Renal cortex interstitium (tissue), 15 donors: ENCODE measurements at places on chromosomes 5 and 9.

DNA sequence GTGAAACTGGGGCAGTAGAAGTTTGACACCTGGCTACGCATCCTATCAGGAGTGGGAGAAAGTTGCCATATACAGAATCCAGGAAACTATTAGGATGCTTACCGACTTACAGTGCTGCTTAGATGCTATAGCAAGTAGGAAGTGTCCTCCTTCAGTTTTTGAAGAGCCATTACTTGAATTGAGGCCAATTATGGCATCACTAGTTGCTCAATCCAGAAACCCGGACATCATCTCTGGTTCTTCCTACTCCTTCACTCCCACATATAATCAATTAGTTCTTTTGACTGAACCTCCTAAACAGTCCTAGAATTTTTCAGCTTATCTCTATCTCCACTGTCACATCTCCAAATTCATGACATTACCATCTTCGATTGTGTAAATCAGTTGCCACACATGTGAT lies 41.8 kb upstream of the UGCG start:
- DNase-seq: no peak

GRCh38 chr9:107999890-108000289 lies 510.3 kb upstream of the KLF4 start:
- no peak for DNase-seq

GRCh38 chr5:142106061-142106460 lies 2.5 kb upstream of the NDFIP1 start:
- DNase-seq: no peak

- DNase-seq: no peak
These were observed 125.5 kb upstream of the RASGRF2 start for GRCh38 chr5:80834710-80835109.

- DNase-seq: no peak
These were observed 574.1 kb downstream of the ACTL7B start for GRCh38 chr9:108281696-108282095.

- DNase-seq: no peak
These were observed 182.7 kb downstream of the SMC2 start for GRCh38 chr9:104276709-104277245.

DNA sequence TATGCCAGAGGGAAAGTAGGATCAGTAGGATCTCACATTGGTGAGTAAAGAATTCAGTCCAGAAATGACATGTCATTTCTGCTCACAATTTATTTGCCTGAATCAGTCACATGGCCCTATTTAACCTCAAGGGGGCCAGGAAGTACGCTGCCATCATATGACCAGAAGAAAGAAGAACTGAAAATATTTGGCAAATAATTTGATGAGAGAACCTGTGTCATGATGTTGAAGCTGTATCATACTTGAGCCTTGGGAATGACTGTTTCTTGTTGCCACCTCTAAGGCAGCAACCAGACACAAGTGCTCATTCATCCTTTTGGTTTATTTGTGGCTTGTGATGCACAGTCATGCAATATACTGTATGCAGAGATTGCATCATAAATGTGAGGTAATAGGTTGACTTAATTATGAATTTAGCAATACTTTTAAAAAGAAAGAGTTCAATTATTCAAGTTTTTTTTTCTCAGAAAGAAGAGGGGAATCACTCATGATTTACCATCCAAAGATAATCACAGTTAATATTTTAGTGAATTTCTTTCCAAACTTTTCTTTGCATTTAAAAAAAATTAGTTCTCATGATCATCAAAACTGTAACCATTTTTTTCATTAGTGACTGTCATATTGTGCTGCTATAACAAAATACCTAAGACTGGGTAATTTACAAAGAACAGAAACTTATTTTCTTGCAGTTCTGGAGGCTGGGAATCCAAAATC lies 8.2 kb upstream of the ZFYVE16 start:
- no peak for DNase-seq

DNA sequence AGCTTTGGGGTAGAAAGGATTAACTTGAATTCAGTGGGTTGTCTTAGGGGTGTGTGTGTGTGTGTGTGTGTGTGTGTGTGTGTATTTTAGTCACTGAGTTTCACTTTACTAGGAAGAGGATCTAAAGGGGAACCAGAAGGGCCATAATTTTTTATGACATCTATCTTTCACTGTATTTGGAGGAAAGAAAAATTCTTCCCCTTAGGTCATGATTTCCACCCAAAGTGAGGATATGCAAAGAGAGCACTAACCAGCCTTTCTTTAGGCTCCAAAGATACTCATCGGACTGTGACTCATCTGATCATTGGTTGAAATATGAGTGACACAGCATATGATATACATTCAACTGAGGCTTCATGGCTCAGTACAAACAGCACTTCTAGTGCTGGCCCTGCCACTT lies 75.2 kb upstream of the RASGRF2 start:
- DNase-seq: no peak

- no peak for DNase-seq
These were observed 183.7 kb downstream of the PDE4D start for GRCh38 chr5:59709846-59710245.

DNA sequence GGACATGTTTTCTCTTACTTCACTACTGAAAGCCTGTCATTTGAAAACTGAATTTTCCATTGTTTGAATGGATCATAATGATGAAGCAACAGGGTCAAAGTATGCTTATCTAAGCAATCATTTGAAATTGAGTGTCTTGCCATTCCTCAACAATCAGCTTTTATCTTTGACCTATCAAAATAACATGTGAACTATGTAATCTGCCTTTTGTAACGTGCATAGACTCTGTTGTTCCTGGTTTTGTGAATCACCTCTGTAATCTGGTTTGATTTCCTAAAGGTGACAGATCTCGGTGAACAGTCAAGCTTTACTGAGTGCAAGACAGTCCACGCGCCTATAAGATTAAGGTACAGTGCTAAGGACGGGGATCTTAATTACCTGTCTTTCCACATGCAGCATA lies 3.3 kb downstream of the MEF2C start:
- DNase-seq: no peak

DNA sequence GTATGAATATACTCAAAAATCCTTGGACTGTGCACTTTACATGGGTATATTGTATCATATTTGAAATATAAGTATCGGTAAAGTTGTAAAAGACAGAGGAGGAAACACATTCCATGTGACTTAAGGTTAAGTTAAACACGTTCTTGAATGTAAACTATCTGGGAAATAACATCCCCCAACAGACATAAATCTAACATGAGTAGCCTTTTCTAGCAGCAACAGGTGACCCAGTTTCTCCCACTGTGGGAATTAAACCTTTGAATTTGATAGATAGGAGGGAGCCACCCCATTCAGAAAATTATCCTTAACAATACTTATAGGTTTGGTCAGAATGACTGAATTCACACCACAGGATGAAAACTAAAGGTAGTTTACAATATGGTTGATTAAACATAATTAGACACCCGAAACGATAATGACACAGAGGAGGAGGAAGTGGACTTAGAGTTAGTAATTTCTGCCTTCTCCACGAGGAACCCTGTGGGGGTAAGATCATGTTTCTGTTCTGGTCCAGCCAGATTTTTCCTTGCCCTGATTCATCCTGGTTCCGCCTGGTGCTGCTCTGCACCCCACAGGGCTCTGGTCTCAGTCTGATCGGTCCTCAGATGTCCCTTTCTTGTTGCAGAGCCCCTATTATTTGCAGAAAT lies 84.6 kb upstream of the DNAH5 start:
- DNase-seq: no peak

DNA sequence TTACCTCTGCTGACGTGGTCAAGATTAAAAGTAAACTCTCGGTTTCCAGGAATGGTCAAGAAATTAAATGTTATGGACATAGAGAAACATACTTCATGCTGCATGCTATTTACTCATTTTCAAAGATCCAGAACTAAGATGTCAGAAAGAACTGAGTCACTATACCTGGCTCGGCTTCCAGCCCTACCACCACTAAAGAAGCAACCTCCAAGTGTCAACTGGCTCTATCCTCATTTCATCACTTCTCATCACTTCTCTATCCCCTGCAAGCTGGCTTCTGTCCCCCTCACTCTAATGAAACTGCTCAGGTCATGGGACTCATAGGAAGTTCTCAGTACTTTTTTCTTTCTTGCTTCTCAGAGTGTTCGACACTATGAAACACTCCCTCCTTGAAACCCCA lies 116.2 kb downstream of the CDK5RAP2 start:
- no peak for DNase-seq

DNA sequence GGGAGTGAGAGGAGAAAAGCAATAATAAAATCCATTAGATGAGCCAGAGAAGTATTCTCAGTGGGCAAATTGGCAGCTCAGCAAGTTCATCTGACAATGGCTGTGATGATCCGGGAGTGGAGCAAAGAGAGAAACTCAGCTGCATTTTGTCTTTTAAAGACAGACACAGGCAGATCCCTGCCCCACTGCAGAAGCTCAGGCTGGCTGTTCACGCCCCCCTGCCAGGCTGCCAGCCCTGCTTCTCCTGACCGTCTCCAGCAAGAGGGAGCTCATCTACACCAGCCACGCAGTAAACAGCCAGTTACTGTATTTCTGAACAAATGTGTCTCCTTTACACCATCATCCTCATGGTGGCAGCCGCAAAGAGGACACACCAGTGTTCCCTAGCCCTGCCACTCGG lies 114.3 kb upstream of the SARDH start:
- no peak for DNase-seq

DNA sequence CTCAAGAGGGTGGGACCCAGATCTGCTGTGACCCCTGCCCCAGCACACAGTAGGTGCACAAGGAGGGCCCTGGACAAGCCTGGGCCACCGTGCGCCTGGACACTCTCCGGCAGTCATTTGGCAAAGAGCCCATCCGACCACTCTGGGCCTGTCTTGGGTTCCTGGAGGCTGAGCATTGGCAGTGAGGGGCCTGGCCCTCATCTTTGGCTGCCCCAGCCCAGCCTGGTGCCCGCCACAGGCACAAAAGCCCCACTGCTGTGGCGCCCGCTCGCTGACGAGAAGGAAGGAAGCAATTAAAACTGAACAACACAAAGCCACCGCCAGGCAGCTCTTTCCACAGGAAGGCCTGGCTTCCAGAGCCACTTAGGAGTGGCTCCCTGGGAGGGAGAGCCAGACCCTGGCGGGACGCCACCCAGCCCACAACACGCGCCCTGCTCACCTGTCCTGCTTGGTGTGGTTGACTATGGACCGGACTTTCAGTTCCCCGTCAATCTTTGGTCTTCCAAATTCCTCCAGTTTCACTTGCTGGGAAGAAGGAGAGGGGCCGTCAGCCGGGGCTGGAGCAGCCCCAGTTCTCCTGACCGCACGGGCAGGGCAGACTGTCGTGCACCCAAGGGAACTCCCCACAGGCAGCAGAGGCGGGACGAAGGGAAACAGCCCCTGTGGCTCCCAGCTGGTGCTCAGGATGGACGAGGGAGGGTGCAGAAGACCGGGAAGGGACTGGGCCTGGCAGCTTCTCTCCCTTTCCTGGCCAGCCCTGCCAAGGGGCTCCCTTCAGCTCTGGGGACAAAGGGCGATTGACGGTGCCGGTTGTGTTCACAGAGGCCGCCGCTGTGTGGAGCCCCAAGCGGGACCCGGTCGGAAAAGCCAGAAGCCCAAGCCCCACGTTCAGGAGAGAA lies 50.9 kb upstream of the SARDH start:
- DNase-seq: no peak

DNA sequence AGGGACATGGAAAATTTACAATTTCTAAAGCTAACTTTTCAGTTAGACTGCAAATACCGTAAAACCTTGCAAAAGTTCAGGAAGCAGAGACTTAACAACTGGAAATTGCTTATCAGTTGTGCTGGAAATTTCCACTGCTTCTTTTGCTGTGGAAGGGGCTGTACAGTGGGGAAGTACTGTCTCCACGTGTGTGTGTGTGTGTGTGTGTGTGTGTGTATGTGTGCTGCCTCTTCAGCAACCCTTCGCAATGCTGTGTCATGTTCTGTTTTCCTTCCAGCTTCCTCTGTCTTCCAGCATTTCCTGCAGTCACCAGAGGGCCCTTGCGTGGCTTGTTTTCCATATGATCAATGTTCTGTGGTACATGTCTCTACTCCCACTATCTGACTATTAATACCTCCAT lies 87.5 kb upstream of the RANBP3L start:
- DNase-seq: no peak

- DNase-seq: no peak
These were observed 546 bp downstream of the DNAJB5 start for GRCh38 chr9:34989946-34990635.

GRCh38 chr9:134455021-134455471 lies 128.8 kb downstream of the RXRA start:
- DNase-seq: no peak

- DNase-seq: no peak
These were observed 160.4 kb upstream of the PHYKPL start for GRCh38 chr5:178392931-178393394.

DNA sequence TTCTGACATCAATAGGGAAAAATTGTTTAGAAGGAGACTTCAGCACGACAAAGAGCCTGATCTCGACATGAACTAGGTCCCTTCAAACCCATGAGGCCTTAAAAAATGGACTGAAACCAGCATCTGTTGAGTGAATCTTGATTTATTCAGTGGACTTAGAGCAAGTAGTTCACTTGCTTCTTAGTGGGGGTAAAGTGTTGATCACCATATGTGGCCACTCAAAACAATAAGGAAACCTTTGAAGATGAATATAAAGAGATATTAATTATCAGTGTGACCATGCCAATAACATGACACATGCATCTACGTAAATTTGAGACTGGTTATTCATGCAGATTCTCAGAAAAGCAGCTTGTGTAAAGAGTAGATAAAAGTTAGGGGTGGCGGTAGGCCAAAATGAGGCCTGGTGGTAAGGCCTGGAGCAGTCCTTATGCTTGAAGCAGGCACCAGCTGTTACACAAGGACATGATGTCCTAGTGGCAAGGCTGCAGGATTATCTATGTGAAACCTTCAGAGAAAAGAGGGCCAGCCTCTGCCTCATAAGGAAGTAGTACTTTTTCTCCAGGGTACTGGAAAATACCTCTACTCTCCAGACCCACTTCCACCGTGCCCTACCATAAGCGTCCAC lies 61.3 kb downstream of the S1PR3 start:
- DNase-seq: no peak

DNA sequence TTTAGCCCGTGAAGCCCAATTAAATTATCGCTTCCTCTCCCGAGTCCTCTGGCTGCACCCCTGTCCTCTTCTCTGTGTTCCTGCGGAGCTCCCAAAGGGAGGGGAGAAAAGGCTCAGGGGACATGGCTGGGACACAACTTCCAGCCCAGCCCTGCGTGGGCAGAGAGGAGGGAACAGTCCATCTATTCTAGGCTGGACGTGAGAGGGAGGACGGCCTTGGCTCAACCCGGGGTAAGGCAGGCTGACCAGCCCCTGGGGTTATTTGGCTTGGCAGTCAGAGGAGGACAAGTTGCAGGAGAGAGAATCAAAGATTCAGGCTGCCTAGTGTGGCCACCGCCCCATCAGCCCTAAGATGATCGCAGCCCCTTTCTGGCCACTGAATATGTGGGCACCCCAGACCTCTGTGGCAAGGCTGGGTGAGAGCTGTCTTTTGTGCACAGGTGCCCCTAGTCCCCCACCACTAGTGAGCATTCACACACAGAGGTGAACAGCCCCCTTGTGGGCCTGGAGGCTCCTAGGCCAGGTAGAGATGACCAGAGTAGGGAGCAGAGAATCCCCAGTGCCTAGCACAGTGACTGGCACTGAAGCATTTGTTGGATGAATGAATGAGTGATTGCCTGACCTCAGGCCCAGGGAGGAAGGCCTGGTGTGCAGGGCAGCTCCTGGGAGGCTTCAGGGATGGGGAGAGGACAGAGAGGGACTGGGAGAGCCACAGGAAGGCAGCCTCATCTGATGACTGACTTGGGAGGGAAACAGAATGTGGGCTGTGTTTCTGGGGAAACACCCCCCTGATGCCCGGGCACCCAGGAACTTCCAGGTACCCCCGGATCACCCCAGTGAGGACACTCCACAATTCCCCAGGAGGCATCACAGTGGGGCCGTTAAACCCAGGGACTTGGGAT lies 133.9 kb downstream of the C9orf50 start:
- DNase-seq: no peak

GRCh38 chr5:91266184-91266705 lies 116.9 kb downstream of the ARRDC3 start:
- no peak for DNase-seq

- no peak for DNase-seq
These were observed 182.0 kb downstream of the GIN1 start for GRCh38 chr5:102937894-102938293.
